ENCODE measurements at places on chromosomes 6 and 20.

- no peak for DNase-seq
Observed at GRCh38 chr6:58113960-58114359, 796.5 kb downstream of the PRIM2 start.

DNA sequence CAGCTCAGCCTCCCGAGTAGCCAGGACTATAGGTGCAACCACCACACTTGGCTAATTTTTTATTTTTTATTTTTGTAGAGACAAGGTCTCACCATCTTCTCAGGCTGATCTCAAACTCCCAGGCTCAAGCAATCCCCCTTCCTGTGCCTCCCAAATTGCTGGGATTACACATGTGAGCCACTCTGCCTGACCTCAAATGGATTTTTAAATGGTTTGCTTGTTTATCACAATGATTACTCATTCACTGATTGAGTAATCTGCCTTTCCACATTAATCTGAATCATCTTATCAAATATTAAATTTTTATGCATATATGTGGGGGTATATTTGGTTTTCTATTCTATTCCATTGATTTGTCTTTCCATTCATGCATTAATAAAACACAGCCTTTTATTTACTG, 9.4 kb upstream of the KHDC1L start:
- no peak for DNase-seq

GRCh38 chr20:38091441-38092216, 58.1 kb downstream of the RPRD1B start:
- no peak for DNase-seq

DNA sequence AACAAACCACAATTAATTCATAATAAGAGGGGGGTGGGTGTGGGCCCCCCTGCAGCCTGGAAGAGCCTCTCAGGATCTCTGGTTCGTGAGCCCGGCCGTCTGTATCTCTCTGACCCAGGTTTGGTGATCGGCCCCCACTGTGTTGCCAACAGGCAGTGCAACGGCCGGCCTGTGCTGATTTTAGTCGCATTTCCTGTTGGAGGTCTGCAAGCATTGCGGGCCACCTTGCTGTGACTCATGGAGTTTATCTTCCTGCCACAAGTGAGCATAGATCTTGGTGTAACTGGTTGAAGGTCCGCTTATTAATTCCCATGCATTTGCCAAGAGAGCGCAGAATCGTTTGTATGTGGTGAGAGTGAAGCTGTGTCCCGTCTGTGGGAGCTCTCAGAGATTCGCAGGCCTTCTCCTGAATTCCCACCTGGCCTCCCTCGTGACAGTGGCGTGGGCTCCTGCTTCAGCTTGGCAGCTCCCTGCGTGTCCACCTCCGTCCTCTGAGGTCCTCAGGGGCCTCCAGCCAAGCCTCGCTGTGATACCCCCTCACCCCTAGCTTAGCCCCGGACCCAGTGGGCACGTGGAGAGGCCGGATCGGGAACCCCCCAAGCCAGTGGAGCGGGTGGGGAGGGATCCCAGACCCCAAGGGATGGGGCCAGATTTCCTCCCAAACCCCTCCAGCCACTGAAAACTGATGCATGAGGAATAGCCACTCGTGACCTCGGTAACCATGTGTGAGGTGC, 269.8 kb downstream of the CDH4 start:
- no peak for DNase-seq

DNA sequence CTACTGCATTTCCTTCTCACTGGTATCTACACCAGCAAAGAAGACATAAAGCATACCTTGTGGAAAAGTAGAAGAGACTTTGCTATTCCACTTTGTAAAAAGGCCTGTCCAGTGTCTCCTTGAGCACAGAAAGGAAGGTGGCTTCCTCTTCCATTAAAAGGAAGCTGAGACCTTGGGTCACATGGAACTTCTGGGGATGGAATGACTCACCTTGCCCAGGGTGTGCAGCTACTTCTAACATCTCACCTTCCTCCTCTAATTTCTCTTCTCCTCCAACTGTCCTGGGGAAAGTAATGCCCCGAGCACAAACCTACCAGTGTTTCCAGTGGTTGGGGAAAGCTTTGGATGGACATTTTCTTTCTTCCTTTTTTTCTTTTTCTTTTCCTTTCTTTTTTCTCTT, 848.8 kb upstream of the MAP3K7 start:
- no peak for DNase-seq

DNA sequence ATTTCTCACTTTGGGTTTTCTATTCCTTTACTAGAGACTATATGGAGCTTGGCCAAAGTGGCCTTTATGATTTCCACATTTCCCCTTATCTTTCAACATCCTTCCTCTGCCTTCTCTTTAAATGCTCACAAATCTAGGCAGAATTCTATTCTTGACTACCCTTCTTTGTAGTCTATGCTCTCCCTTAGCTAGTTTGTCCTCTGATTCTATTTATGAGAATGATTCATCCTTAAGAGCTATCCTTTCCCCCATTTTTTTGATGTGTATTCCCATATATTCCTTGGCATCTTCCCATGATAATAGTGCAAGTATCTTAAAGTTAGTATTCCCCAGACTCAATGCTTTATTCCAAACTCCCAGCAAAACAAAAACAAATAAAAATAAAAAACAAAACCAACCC, 53.1 kb downstream of the IL20RA start:
- no peak for DNase-seq
